ENCODE measurements at places on chromosomes 4 and X. TPM values are rescaled to one million over a fixed set of nuclear protein-coding genes. Genes with fewer than 3 reads are reported as not detected.

Gene ZIC3
- total RNA-seq = not detected

Gene MFAP3L
- total RNA-seq = 14.5 TPM

Gene PLS3
- total RNA-seq = 47.5 TPM

- peak; percentile 66 for DNase-seq
These were observed 23.5 kb downstream of the TLR10 start for GRCh38 chr4:38759113-38759789.

Gene CXorf66
- not detected for total RNA-seq

DNA sequence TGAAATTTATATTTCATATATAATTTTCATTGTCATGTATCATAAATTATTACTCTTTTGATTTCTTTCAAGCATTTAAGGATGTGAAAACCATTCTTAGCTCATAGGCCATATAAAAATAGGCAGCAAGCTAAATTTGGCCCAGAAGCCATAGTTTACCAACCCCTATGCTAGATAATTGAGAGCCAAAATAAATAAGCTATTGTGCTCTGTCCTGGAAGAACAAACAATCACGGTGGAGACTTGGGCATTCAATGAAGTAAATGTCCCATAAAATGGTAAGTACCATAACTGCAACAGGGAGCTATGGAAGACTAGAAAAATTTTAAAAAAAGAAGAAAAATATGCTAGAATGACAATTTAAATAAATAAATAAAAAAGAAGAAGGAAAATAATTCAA is 60.9 kb upstream of the PACRGL start:
- no peak for DNase-seq

- no peak for DNase-seq
These were observed 252.8 kb upstream of the SLC7A11 start for GRCh38 chr4:138494931-138495330.

- DNase-seq = no peak
These were observed 29.5 kb downstream of the ASMTL start for GRCh38 chrX:1423215-1423614.

GRCh38 chr4:135316266-135316779 is 1114.7 kb upstream of the PABPC4L start:
- DNase-seq = no peak

GRCh38 chr4:80005863-80006262 is 67.2 kb downstream of the ANTXR2 start:
- no peak for DNase-seq

Gene F8
- total RNA-seq = 9.2 TPM

- no peak for DNase-seq
These were observed 52.4 kb downstream of the GAK start for GRCh38 chr4:879729-880077.

DNA sequence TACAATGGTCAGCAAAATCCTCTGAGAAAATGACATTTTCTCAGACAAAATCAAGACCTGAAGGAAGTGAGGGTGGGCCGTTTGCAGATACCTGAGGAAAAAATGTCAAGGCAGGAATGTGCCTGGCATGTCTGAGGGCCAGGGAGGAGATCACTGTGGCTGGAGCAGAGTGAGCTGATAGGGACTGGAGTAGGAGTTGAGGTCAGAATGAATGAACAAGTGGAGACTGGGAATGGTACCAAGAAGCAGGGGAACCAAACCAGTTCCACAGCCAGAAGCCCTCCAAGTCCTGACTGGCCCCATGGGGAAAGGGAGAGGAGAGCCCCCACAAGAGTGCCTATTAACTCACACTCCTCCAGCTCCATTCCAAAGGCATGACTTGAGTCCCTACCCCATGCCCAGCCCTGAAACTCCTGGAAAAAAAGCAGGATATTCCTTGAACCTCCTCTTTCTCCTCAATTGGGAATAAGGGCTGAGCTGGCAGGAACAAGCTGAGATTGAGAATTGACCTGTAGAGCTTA is 41.5 kb downstream of the STEEP1 start:
- DNase-seq = no peak

- DNase-seq = no peak
These were observed 462.4 kb downstream of the IQCM start for GRCh38 chr4:149353241-149353640.

Gene PASD1
- total RNA-seq = not detected

Gene MID1
- 4.9 TPM for total RNA-seq

DNA sequence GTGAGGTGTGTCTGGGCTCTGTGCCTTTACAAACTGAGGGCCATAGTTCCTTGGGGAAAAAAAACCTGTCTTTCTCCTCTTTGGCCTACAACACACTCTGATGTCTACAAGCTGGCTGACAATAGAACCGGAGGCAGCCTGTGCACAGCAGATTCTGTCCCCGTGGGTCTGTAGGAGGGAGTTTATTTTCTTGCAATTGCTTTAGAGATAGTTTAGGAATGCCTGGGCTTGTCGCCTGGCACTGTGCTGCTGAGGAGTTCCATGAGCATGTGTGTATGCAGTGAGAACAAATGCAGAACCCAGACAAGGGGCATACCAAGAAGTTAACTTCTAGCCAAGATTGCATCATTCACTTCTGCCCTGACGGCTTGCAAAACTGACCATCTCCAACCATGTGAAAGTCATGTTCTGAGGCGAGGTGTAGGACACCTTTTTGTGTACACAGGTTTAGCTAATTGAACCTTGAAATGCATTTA is 54.1 kb downstream of the CCNI start:
- peak; percentile 12 for DNase-seq

DNA sequence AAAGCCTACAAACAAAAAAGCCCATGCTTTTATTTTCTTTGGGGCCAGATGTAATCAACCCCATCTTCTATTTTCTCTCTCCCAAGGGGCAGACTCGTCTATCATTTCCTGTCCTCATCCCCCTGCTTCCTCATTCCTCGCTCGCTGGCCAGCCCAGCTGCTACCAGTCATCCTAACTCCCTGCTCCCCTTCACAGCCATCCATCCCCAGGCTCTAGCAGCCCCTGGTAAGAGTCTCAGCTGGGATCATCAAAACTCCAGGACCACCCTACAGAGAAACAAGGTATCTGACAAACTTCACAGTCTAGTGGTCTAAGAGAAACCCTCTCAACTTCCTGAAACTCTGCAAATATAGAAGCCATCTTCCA is 23.6 kb downstream of the SH3KBP1 start:
- no peak for DNase-seq

Measured in body of pancreas (tissue), 4 donors.